NT2/D1 (cell line): ENCODE measurements at places on chromosomes 3 and 15.

- no peak for DNase-seq
Observed at GRCh38 chr15:32953533-32953910, 235.7 kb downstream of the GREM1 start.

DNA sequence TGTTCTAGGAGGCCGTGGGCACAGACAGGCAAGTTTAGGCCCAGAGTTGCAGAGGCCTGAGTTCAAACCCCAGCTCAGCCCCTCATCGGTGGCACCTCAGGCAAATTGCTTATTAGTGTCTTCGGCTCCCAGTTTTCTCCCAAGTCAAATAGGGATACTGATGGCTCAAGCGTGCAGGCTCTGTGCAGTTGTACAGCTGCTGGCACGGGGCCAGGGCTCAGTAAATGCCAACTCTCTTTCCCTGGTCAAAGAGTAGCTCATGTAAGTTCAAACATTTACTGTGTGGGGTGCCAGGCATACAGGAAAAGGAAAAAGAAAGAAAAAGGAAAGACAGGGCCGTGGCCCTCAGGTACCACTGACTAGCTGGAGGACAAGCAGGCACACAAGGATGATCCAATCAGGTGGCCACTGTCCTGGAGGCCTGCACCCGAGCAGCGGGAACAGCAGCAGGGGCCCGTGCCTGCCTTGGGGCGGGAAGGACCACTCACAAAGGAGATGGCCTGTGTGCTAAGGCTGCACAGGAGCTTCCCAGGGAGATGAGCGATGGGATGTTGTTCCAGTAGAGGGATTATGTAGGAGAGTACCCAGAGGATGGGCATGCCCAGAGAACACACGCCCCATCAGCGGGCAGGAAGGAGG is 70.8 kb downstream of the TBC1D2B start:
- DNase-seq, result no peak

- no peak for DNase-seq
Observed at GRCh38 chr15:45253330-45253729, 1.3 kb downstream of the SLC28A2 start.

DNA sequence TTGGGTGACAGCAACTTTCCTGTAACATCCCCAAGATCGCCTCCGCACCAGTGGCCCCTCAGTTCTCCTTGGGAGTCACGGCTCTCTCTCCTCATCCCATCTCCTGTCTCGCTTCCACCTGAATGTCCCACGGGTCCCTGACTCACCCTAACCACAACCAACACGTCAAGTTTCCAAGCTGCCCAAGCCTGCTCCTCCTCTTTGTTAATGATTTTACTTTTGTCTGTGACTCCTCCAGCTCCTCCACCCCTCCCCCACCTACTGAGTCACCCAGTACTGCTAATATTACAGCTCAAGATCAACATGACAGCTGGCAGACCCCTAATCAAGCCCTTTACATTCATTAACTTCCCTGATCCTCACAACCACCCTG is 39.3 kb downstream of the BDH1 start:
- DNase-seq, result no peak

DNA sequence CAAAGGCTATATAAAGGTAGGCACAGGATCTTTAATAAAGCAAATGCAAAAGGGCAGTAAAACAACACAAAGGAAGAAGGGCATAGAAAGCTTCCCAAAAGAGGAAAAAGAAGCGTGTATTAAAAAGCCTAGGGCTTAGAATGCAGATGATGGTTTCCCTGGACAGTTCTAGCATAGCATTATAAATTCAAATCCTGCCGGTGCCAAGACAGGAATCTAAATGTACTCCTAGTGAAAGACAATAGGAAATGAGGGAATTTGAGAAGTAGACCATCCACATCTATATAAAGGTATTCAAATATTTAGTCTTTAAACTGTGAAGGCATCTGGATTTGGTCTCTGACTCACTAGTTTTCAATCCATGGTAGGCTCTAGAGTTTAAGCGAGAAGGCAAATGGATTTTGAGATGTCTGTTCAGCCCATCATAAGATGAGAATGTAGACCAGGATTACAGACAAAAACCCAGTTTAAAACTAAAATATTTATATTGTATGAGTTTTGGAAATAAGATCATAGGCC is 431.8 kb downstream of the TBL1XR1 start:
- no peak for DNase-seq

DNA sequence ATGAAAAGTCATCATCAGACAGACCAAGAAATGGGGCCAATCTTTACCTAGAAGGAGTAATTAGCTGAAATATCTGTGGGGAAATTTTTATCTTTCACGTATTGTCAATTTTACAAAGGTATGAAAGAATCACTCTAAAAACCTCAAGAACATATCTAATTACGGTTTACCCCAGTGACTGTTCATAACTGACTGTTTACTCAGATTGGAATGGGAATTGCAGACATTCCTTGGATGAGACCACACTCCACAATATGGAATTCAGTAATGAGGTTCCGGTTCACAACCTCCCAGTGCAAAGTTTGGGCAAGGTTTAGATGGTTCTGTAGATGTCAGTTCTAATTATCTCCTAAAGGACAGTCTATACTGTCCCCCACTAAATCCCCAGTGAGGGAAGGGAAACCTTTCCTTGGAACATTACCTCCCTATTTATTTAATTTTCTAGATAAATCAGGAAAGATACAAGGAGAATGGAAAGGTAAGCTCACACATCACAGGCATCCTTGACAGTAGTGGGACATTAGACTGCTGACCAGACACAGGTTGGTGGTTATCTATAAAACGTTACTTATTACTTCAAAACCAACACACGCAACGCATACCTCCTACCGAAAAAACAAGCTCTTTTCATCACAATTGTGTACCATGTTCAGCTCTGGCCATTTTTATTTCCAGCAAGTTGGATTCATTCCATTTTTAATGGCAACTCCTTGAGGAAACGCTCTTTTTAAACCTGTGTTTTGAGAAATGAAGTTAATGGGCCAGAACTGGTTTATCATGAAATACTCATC is 129.9 kb downstream of the RORA start:
- no peak for DNase-seq

- DNase-seq, result no peak
Observed at GRCh38 chr3:13152826-13153710, 79.8 kb upstream of the IQSEC1 start.

- no peak for DNase-seq
Observed at GRCh38 chr15:87489902-87490665, 766.5 kb downstream of the NTRK3 start.

- DNase-seq, result peak; percentile 32
Observed at GRCh38 chr15:25947323-25948314, 84.5 kb upstream of the ATP10A start.

DNA sequence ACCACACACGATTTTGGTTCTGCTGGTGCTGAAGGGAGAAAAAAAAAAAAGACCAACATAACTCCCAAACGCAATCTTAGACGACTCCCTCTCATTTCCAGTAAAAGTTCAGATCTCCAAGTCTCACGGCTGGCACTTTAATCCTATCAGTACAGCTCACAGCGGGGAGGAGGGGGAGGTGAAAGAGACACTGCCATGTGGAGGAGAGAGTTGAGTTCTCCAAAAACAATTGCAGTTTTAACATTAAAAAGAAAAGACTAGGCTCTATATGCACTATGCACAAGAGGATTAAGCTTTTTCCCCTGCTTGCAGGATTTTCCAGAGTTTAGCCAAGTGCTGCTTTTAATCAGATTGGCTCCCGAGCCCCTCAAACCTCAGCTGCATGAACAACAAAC is 16.8 kb downstream of the BMF start:
- peak; percentile 70 for DNase-seq

- DNase-seq, result peak; percentile 35
Observed at GRCh38 chr3:141360888-141361598, 7.3 kb upstream of the ZBTB38 start.

- DNase-seq, result no peak
Observed at GRCh38 chr15:94412979-94413746, 181.8 kb downstream of the MCTP2 start.

- DNase-seq, result no peak
Observed at GRCh38 chr3:159513867-159514380, 474.7 kb upstream of the IL12A start.

DNA sequence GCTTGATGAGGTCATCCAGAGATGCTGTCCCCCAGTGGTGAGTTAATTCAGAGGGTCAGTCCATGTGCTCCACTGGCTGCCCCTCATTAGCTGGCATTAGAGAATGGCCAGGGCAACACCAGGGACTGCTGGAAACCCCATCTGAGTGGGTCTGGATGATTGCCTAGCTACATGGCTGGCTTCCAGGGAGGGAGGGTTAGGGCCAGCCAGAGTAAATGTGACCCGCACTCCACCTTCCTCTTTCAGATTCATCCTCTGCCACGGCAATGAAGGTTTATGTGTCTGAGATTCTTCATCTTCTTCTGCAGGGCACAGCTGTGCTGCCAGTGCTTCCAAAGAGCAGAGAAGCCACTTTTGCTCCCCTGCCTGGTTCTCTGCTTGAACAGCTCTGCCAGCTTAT is 391.9 kb downstream of the OCA2 start:
- no peak for DNase-seq

DNA sequence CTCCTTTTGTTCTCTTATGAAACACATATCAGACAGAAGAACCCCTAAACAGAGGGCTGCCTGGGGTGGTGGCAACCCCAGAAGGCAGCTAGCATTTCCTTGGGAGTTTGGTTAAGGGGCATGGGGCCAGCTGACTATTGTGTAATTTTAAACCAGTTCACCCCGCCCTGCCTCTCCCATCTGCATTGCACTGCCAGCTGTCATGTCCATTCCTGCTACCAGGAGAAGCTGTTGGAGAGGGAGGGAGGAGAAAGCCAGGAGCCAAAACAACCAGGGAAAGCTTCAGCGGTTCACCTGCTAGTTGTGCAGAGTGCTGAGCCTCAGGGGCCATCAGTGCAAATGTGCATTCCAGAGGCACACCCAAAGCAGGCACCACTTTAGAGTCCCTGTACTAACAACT is 47.6 kb upstream of the ATP1B3 start:
- DNase-seq, result no peak

GRCh38 chr3:181805703-181806102 is 94.0 kb downstream of the SOX2 start:
- DNase-seq, result no peak

DNA sequence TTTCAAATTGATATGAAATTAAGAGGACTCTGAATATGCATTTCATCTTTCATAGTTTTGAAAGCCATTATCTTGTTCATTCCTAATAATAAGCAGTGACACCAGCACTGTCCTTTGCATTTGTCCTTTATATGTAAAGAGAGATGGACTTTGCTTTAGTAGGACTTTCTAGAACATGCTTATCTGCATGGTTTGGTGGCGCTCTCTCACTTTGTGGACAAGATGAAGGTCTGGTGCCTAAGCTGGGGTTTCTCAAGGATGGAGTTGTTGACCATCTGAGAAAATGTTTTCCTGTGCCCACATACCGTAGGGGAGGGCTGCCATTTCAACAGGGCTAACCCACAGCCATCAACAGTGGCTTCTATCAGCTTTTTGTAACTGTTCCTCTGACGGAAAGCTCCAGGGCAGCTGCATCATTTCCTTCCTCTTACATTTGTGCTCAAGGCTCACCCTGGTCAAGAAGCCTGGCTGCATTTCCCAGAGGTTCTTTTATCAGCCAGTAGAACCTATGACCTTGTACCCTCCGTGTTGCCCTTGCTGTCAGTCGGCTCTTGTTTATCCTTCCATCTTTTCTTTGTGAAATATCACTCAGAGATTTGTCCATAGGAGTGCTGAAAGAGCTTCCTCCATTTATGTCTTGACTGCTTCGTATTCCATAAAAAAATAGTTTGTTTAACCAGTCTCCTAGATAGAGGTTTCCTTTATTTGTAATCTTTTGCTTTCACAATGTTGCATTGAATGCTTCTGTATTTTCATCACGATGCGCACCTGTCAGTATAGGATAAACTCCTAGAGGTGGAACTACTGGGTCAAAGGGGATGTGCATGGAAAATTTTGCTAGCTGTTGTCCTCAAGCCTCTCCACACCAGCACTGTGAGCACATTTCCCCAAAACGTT is 44.6 kb downstream of the ABHD2 start:
- DNase-seq, result no peak

DNA sequence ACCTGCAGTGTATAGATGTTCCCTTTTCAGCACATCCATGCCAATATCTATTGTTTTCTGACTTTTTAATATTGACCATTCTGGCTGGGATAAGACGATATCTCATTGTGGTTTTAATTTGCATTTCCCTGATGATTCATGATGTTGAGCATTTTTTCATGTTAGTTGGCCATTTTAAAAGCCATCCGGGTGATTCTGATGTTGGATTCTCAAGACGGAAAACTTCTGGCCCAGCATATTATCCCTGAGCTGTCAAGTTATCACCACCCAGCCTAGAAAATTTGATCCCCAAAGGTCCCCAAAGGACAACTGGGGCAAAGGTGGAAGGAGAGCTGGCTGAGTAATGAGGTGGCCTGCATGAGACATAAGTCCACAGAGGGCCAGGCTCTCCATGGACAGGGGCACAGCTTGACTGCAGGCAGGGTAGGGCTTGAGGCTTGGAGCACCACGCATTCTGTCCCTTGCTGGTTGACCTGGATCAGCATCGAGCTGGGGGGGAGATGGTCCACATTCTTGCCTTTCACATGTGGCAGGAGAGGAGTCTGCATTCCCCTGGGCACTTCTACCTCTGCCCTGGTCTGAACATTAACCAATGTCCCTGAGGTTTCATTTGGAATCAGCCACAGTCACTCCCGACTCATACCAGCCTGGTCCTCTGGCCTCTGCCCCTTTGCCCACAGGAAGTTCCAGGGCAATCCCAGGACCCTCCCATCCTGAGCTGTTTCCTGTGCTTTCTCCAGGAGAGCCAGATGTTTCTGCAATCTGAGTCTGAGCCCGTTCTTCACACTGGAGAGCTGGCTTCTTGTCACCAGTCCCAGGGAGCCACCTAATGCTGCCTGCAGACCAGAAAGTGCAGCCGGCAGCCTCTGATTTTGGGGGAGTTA is 69.2 kb downstream of the ISG20 start:
- DNase-seq, result no peak

DNA sequence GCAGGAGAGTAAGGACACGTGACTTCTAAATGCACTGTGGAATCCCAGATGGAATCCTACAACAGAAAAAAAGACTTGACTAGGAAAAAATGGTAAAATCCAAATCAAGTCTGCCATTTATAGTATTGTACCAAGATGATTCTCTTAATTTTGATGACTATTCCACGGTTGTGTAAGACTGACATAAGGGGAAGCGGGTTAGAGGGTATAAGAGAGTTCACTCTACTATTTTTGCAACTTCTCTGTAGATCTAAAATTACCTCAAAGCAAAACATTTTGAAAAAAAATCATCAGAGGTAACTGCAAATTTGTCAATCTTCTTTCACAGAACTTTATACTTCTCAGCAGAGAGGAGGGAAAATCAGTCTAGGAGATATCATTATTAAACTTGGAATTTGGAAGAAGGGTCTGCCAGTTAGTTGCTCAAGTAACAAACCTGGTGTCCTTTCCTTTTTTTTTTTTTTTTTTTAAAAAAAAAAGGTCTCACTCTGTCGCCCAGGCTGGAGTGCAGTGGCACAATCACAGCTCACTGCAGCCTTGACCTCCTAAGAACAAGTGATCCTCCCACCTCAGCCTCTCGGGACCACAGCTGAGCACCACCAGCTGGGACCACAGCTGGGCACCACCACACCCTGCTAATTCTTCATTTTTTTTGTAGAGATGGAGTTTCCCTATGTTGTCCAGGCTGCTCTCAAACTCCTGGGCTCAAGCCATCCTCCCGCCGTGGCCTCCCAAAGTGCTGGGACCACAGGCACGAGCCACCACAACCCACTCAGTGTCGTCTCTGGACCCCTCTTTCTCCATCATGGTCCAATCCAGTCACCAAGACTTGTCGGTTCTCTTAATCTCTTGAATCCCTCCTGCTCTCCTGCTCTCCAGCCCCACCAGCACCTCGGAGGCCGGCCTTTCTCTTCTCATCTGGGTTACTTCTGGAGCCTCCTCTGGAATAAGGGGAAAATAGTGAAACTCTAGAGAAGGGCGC is 14.9 kb upstream of the HES1 start:
- DNase-seq, result no peak
